Cardiac atrium fibroblast (primary cell): ENCODE measurements at places on chromosomes 7 and 10. TPM values are rescaled to one million over a fixed set of nuclear protein-coding genes. Genes with fewer than 3 reads are reported as not detected.

Gene FAM131B
- 0.36 and 0.97 TPM in 2 replicates for total RNA-seq

Gene OR6B1
- total RNA-seq = not detected in 2 replicates

Gene CLDN3
- total RNA-seq = not detected in 2 replicates

Gene PNLIPRP2
- not detected in 2 replicates for total RNA-seq

Gene ARHGAP12
- 17.0 and 17.3 TPM in 2 replicates for total RNA-seq

Gene CLEC2L
- total RNA-seq = not detected in 2 replicates

Gene NUTM2E
- not detected in 2 replicates for total RNA-seq

Gene STAG3
- 0.16 and 1.8 TPM in 2 replicates for total RNA-seq

Gene SLC26A5
- total RNA-seq = not detected in 2 replicates

Gene TMEM130
- 0.97 and 1.1 TPM in 2 replicates for total RNA-seq
